Mammary epithelial cell (primary cell): ENCODE measurements at places on chromosomes 16 and 17. TPM values are rescaled to one million over a fixed set of nuclear protein-coding genes. Genes with fewer than 3 reads are reported as not detected.

Gene C16orf92
- total RNA-seq: not detected in 2 replicates

GRCh38 chr16:1790611-1791255, 2.8 kb downstream of the IGFALS start:
- DNase-seq: no peak

DNA sequence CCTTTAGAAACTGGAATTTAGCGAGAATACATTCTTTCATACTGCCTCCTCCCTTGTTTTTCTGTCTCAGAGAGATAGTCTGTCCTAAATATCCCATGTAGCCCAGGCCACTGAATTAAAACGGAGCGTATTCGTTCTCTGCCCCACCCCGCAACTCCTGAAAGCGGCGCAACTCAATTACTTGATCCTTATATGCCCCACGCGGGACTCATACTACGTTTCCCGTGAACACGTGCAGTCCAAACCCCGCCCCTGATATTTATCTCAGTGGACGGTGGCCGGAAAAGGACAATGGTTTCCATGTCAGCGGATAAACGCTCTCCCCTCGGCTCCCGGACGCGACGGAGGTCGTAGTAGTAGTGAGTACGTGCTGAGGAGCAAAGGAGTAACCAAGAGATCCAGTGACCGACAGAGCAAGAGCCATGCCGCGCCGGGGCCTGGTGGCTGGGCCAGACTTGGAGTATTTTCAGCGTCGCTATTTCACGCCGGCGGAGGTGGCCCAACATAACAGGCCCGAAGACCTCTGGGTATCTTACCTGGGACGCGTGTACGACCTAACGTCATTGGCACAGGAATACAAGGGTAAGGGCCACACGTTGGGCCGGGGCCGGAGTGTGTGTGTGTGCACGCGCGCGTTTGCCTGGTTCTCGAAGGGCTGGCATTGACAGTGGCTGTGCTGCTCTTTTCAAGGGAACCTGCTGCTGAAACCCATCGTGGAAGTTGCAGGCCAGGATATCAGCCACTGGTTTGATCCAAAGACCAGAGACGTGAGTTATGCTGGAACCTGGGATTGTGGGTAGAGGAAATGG, at the start of gene CYB5D1:
TSS of gene CYB5D1 (plus strand) at position 291 of the 809 bp plus-strand sequence. CDS start at position 423, 132 bp downstream.
- DNase-seq: peak; percentile 92

- peak; percentile 51 for DNase-seq
Measured at GRCh38 chr16:77788181-77789084, at the start of gene VAT1L. Gene VAT1L (plus strand): TSS chr16:77788564. CDS start chr16:77788683, 119 bp downstream.

DNA sequence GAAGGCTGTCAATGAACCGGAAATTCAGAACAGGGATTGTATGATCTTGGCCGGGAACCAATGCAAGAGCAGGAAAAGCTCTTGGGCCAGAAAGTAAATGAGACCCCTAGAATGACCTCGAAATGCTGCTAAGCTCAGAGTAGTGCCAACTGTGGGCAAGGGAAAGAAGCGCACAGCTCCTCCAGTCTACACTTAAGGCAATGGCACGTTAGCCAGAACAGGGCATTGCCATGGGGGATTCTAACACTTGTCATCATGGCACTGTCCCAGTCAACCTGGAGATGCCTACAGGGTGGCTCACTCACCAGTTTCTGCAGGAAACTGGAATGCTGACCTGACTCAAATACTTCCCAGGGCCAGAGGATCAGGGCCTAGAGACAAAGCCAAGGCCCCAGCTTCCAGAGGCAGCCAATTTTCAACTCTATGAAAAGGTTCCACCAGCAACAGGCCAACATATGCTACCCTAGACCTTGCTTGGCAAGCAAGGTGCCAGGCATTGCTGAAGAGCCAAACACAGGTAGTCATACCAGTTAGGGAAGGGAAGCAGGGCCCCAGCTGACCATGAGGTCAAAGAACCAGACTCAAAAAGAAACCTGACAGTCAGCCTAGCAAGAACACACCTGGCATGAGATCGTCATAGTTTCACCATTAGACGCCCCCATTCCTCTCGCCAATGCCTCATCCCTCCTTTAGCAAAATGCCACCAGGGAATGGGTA, 34.9 kb downstream of the ARHGAP17 start:
- peak; percentile 72 for DNase-seq

DNA sequence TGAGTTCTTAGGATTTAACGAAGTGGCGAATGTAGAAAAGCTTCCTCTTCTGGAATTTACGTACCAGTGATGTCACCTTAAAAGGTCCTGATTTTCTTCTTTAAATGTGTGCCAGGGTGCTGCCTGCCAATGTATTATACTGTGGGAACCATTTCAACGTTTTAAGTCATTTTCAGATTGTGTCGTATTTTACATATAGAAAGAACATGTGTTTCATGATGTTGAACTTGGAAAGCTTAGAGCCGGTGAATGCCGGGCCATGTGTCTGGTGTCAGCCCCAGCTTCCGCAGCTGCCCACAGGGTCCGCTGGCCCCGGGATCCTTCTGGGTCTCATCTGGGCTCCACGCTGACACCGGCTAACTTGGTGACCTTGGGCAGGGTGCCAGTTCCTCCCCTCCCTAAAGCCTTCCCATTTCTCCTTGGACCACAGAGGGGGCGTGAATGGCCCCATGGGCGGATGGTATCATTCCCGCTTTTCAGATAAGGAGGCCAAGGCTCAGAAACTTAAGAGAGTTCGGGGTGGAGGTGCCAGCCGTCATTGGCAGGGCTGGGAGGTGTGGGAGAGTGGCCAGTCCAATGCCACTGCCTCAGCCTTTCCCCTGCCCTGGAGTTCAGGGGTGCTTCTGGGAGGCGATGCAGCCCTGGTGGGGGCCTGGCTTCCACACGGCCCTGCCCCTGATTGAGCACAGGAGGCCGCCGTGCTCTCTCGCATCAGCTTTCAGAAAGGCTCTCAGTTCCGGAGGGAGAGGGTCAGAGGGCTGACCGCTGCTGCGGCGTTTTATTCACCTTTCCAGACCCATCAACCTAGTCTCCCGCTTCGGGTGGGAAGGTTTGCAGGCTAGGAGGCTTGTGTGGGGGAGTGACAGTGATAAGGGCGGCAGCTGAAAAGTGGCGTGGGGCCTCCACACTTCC, 68.8 kb upstream of the CIBAR2 start:
- no peak for DNase-seq
